ENCODE measurements at places on chromosomes 4 and X.
A peak's percentile ranks its signal among the peaks of the same experiment; 100 is the strongest.

DNA sequence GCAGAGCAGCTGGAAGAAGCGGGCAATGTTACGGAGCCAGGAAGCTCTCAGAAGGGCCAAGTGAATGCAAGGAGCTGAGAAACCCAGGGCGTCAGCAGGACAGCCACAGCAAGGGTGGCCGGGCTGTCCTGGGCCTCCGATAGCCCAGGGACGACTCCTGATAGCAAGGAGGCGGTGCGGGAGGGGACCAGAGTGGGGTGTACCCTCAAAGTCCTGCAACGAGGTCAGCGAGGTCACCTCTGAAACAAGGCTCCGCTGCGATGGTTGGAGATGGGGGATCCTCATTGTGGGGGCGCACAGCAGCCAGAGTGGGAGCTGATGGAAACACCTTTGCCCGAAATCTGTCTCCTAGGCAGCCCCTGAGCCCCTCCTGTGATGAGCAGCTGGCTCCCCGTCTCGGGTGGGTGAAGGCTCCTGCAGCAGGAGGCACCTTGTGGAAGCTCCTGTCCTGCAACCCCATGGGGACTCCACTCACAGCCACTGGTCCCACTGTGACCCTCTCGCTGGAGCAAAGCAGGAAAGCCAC, 4.3 kb upstream of the CCNQ start:
- DNase-seq, result no peak

DNA sequence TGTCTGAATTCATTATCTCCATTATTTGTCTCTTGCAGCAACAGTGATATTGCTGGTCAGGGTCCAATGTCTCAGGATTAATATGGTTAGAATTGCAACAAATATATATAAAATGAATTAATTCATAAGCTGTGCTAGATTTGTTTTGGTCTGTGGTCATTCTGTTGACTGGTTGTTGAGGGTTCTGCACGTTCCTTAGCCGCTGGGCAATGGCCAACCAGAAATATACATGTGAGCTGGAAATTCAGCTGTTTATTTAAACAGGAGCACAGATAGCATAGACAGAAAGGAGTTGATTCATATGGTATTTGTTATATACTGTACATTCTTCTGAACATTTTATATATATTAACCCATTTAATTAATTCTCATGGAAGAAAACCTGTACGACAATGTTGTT, 100.8 kb downstream of the RPA4 start:
- DNase-seq, result no peak

DNA sequence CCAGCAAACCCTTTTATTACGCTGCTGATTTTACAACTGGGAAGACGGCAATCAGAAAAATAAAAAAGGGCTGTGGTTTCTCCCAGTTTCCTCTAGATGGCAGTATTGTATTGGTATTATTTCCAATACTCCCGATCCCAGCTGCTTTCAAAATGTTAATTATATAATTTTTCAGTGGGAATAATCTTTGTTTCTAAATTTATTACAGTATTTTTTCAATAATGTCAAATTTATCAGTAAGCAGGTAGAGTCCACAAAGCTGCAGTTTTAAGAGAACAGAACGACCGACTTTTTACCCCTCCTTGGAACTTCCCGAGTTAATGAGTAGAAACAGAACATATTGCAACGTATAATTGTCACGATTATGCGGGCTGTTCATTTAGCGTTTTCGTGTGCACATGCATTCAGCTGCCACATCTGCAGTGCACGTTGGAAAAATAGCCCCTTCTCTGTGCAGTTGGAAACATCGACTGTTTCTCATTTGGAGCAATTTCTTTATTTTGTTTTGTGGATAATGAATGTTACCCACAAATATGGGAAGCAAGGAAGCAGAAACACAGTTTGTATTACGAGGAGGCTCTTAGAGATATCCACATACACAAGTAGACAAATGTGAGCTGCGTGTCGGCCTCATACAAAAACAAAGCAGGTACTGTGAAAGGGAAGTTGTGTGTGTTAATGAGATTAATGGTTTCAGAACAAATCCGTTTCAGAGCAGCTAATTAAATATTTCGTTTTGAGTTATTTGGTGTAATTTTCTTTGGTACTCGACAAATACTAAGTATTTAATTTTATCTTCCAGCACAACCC, 188.0 kb downstream of the STIM2 start:
- peak; percentile 6 for DNase-seq

DNA sequence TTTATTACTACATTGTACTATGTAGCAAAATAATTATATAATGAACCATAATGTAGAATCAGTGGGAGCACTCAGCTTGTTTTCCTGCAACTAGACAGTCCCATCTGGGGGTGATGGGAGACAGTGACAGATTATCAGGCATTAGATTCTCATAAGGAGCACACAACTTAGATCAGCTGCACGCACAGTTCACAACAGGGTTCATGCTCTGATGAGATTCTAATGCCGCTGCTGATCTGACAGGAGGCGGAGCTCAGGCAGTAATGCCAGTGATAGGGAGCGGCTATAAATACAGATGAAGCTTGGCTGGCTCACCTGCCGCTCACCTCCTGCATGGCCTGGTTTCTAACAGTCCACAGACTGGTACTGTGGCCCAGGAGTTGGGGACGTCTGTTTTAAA, 199.2 kb downstream of the MAB21L2 start:
- DNase-seq, result no peak

GRCh38 chrX:459611-460010, 72.9 kb upstream of the PPP2R3B start:
- DNase-seq, result no peak

DNA sequence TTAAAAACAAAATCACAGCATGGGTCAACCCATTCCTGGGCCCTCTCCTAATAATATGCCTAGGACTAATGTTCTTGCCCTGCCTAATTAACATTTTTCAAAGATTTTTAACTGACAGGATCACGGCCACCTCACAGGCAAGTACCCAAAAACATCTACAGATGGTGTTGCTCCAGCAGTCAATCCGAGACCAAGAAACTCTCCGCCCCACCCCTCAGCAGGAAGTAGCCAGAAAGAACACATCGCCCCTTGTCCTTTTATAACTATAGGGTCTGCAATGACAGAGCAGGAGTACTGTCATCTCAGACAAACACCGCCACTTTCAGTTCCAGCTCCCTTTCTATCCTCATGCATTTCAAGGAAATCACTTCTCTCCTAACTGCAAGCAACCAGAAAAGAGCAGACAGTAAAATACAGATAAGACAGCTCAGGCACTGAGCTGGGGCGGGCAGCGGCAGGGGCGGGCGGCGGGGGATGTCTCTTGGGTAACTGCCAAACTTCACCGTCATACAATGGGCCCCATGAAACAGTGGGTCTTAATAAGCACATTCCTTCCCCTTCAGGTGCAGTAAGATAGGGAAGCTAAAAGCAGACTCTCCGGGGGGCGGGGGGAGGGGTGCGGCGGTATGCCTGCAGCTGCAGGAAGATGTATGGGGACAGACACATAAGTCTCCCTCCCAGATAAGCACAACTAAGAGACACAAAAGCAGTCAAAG, 67.4 kb downstream of the ZNF182 start:
- no peak for DNase-seq

DNA sequence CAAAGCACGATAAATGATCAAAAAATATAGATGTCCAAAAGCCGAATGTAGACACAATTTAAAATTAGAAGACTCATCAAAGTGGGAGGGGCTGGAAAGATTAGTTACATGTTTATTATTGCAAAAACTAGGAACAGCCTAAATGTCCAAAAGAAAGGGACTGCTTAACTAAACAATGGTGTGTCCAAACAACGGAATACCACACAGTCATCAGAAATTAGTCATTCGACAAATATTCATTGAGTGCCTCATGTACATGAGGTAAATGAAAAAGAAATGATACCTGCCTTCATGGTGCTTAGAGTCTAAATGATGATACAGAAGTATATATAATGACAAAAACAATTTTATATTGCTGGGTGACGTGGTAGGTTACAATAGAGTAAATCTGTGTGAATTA, 139.7 kb downstream of the MAML3 start:
- no peak for DNase-seq

GRCh38 chrX:13338996-13339515, 19.2 kb upstream of the ATXN3L start:
- DNase-seq, result no peak

- DNase-seq, result peak; percentile 81
These were observed 158.7 kb downstream of the SPRY1 start for GRCh38 chr4:123555233-123555806.

Data from mammary epithelial cell (primary cell).